ENCODE measurements at places on chromosomes 2 and 18. TPM values are rescaled to one million over a fixed set of nuclear protein-coding genes. Genes with fewer than 3 reads are reported as not detected.

DNA sequence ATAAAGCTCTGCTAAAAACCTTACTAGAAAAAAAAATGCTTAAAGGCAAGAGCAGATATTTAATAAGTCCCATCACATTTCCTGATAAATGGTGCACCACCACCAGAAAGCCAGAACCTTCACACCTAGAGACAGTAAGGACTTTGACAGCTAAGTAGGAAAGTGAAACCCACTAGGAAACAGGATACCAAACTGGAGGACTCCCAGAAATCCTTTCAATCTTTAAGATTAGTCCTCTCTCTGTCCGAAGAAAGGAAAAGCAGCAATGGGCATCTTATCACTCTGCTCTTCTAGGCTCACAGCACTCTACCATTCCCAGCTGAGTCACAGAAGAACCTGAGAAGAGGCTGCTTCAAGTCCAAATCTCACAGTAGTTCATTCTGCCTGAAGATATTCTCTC lies 3.7 kb downstream of the DYM start:
- no peak overlapping the region for H3K27ac ChIP-seq
- no peaks in the 10 kb centered on the region for H3K27me3 ChIP-seq
- H3K4me1 ChIP-seq, result peaks cover 6% of the 10 kb centered on the region

DNA sequence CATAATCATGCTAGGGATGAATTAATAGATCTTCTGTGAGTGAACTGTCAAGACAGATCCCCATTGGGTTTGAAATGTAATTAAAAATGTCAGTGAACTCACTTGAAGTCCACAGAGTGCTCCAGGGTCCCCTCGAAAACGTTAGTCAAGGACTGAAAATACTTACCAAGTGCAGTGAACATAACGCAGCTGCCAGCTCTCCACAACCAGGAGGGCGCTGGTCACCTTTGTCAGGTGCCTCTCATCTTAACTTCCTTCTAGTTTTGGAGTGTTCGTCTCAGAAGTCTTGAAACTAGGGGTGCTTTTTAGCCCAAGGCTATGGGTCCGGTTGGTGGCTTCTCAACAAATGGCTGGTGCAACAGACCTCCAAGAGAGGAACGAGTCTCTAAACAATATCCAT lies 70.7 kb downstream of the NCK2 start:
- no peaks in the 10 kb centered on the region for H3K36me3 ChIP-seq
- peaks cover 22% of the 10 kb centered on the region for H3K4me1 ChIP-seq
- H3K27me3 ChIP-seq, result no peaks in the 10 kb centered on the region
- H3K27ac ChIP-seq, result no peak overlapping the region

C2orf78 gene
- total RNA-seq, result 3.5 TPM

CDC42EP3 gene
- 50.6 TPM for total RNA-seq

DNA sequence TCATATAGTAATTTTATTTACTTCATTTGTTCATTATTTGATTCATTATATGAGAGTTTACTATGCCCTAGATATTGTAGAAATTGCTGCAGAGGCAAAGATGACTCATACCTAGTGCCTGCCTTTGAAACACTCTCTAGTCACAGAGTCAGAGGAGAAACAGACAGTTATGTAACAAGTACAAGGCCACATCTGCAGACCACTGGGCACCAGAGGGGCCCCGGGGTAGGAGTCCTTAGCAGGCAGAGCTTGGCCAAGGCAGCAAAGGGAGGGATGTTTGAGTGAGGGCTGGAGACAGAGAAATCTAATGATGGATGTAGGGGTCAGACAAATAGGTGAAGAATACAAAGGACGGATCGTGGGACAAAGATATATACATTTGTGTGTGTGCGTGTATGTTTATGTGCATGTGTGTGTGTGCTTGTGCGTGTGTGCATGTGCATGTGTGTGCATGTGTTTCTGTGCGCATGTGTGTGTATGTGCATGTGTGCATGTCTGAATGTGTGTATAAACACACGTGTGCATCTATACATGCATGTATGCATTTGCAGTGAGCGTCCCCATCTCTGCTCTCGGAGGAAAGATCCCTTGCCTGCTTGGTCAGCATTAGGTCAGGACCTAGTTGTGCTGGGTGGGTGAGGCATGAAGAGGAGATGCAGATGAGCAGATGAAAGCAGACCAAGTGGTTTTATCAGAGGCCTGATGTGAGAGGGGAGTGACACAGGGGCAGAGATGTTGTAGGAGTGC lies 170.6 kb upstream of the MYT1L start:
- no peak overlapping the region for H3K4me3 ChIP-seq
- H3K27me3 ChIP-seq, result no peaks in the 10 kb centered on the region
- H3K27ac ChIP-seq, result no peak overlapping the region
- DNase-seq, result no peak
- no peaks in the 10 kb centered on the region for H3K4me1 ChIP-seq

STK16 gene
- 32.6 TPM for total RNA-seq

FARP2 gene
- total RNA-seq, result 78.1 TPM

HOXD13 gene
- total RNA-seq, result not detected
